HepG2 (cell line): ENCODE measurements at places on chromosomes 1 and 21.
A peak's percentile ranks its signal among the peaks of the same experiment; 100 is the strongest.

DNA sequence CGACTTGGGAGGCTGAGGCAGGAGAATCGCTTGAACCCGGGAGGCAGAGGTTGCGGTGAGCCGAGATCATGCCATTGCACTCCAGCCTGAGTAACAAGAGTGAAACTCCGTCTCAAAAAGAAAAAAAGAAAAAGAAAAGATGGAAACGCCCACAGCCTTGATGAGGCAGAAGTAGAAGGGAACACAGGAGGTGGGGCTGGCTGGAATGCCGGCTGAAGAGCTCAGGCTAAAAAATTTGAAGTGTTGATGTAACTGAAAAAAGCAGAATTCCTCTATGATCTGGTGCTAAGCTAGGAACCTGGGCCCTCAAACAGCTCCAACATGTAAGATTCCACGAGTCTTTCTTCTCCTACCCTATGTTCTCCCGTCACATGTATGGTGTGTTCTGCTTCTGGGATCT lies 53.6 kb downstream of the SLC66A1 start:
- DNase-seq: no peak

DNA sequence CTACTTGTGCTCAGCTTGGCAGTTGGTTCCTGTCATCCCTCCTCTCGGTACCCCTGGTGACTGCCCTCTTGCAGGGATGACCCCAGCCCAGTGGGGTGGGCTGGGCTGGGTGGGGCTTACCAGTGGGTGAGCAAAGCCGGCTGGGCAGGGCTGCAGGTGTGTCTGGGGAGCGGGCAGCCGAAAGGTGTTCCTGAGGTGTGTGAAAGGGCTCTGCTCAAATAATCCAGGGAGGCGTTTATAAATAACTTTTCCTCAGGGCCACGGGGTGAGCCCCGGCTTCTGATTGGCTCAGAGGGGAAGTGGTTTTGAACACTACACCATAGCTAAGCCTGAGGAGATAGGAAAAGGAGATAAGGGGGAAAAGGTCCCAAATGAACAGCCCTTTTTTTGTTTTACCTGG lies at the start of gene SLC26A9:
SLC26A9 (minus strand) TSS at position 212 of the 400 bp plus-strand sequence. CDS start 7,636 bp downstream, outside the sequence.
- DNase-seq: no peak

GRCh38 chr1:154851392-154852177 lies 18.5 kb downstream of the KCNN3 start:
- no peak for DNase-seq

GRCh38 chr1:14103878-14104430 lies 404.0 kb downstream of the PRDM2 start:
- no peak for DNase-seq

DNA sequence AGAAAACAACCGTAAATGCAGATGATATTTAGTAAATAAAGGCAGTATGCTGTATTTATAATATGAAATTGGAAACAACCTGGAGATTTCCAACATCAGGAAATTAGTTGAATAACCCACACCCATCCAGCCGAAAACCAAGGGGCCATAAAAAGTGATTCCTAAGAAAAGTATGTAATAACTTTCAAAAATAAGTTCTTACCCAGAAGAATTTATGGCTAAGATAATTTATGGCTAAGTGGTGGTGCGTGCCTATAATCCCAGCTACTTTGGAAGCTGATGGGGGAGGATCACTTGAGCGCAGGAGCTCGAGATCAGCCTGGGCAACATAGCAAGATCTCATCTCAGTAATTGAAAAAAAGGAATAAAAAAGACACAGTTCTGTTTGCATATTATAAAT lies 43.2 kb downstream of the TMCO4 start:
- DNase-seq: no peak

- no peak for DNase-seq
These were observed 67.7 kb downstream of the ALG6 start for GRCh38 chr1:63435161-63435560.

- DNase-seq: no peak
These were observed 70.8 kb downstream of the SCCPDH start for GRCh38 chr1:246794828-246795671.

- no peak for DNase-seq
These were observed 20.9 kb downstream of the ZBTB40 start for GRCh38 chr1:22472596-22472995.

- DNase-seq: no peak
These were observed 40.5 kb downstream of the SLC45A1 start for GRCh38 chr1:8358241-8358896.

GRCh38 chr1:47477595-47478080 lies 39.8 kb downstream of the FOXD2 start:
- DNase-seq: peak; percentile 67

DNA sequence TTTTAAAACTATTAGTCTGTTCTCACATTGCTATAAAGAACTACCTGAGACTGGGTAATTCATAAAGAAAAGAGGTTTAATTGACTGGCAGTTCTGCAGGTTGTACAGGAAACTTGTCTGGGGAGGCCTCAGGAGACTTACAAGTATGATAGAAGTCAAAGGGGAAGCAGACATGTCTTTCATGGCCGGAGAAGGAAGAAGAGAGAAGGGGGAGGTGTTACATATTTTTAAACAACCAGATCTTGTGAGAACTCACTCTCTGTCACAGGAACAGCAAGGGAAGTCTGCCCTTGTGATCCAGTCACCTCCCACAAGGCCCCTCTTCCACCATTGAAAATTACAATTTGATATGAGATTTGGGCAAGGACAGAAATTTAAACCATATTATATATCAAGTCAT lies 55.9 kb downstream of the CLIC4 start:
- no peak for DNase-seq

GRCh38 chr1:17539477-17540254 lies at the start of gene ARHGEF10L:
Gene ARHGEF10L, plus strand, starts transcription at chr1:17539698. Its CDS starts 40,898 bp downstream, at chr1:17580596.
- DNase-seq: no peak

DNA sequence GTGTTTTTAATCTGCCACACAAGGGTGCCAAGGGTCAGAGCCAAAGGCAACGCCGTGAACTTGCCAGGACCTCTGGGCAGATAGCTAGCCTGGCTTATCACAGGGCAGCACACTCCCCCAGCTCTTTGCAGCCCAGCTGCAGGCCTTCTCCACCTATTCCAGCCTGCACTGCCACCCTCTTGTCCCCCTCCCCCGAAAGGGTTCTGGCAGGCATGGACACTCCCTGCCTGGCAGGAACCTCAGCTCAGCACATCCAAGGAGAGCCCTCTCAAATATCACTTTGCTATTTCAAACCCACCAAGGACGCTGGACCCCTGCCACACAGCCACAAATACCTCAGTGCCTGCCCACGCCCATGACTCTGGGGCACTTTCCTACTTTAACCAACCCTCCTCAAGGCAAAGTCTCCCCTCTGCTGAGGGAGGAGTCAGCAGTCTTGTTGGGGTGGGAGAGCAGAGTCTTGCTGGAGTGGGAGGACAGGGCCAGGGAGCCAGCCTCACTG lies 9.1 kb downstream of the SSBP3 start:
- no peak for DNase-seq

DNA sequence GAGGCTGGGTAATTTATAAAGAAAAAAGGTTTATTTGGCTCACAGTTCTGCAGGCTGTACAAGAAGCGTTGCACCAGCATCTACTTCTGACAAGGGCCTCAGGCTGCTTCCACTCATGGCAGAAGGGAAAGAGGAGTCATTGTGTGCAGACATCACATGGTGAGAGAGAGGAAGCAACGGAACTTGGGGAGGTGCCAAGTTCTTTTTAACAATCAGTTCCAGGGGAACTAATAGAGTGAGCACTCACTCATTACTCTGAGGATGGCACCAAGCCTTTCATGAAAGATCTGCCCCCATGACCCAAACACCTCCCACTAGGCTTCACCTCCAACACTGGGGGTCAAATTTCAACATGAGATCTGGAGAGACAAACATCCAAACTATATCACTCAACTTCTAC lies 77.2 kb downstream of the DDAH1 start:
- DNase-seq: no peak

DNA sequence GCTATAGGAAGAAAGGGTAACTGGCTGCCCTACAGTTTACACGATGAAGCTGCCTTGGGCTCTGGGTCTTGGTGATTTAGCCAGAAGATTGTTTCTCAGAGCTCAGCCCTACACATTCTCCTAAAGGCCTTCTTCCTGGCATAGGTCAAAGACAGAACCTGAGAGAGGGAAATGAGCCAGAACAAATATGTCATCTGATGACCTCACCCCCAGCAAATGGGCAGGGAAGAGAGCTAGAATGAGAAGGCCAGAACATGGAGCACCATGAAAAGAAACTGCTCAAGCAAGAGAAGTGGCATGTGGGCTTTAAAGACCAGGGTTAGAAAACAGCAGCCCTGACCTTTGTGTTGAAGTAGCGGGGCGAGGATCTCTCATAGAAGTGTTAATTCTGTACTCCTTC lies 5.5 kb upstream of the ILDR2 start:
- DNase-seq: no peak

- no peak for DNase-seq
These were observed 82.2 kb upstream of the AK4 start for GRCh38 chr1:65065524-65066418.

GRCh38 chr1:115288591-115289198 lies 49.4 kb downstream of the NGF start:
- no peak for DNase-seq

DNA sequence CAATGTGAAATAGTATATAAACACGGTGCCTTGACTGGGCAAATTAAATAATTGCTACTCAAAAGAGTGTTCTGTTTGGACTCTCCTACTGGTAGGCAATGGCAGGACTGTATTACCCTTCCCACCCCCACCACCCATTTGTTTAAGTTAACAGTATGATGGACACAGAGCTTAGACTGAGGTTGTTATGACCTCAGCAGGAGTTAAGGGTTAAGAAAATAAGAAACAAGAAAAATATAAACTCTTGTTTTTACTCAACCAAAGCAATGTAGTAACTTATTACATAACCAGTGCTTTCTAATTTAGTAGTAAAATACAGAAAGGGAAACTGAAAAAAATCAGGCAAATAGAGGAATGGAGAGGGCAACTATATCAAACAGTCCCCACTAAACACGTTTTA lies 19.9 kb upstream of the SERPINC1 start:
- DNase-seq: no peak

GRCh38 chr1:44409757-44410156 lies 4.7 kb downstream of the RNF220 start:
- DNase-seq: no peak

DNA sequence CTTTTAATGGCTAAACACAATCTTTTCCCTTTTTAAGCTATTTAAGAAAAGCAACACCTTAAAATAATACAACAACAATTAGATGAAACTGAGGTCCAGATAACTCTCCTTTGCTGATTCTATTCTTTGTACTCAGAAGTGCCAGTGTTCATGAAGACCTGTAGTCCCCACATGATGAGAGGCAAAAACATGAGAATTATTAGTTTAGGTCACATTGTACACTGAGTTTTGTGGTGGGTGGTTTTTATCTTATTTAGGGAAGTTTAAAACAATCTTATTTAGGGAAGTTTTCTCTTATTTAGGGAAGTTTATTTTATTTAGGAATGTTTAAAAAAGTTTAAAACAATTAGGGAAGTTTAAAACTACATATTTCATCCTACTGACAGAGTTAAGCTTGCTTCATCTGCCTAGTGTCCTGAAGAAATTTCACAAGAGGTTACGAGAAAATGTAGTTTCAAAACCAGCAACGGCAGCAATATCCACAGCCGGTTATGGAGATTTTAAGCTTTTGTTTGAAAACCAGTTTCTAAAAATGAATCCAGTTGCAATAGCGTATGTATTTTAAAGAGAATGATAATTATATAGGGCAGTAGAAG lies 7.8 kb upstream of the OR14I1 start:
- DNase-seq: no peak

GRCh38 chr1:159205225-159205624 lies 550 bp downstream of the ACKR1 start:
- DNase-seq: no peak

GRCh38 chr21:45778686-45779085 lies 135.2 kb downstream of the PCBP3 start:
- no peak for DNase-seq

DNA sequence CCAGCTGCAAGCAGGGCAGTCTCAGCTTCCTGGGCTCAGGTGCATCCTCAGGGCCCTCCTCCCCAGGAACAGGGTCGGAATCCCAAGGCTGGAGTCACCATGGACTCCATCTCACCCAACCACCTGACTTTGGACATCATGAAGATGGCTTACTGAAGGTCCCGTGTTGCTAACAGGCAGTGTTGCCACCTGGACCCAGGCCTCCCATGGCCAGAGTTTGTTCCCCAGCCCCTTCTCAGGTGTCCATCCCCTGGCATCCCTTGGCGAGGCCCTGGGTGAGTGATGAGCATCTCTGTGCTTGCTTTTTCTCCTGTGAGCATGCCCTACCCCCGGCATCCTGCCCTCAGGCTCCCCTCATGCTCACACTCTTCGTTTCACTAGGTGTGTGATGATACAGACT lies 101.7 kb upstream of the EDN2 start:
- DNase-seq: no peak

DNA sequence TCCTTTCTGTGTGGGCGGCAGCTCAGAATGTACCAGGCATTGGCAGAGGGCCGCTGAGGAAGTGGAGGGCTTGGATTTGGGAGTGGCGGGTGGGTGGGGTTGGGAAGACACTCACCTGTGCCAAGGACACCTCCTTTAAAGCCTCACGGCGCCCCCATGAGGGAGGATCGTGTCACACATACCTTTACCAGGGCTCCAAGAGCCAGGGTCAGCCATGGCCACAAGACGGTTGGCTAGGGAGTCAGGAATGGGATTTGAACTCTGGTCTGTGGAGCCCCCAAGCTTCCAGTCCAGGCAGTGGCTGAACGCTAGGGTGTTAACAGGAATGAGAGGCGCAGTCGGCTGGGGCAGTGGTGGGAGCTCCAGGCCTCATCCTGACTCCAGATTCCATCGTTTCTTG lies 4.6 kb downstream of the NBL1 start:
- peak; percentile 53 for DNase-seq

- no peak for DNase-seq
These were observed 51.9 kb downstream of the AGPAT3 start for GRCh38 chr21:43916691-43917514.

GRCh38 chr1:99963041-99963795 lies 6.6 kb upstream of the SLC35A3 start:
- no peak for DNase-seq

- DNase-seq: no peak
These were observed 10.9 kb upstream of the DMRTB1 start for GRCh38 chr1:53448241-53448841.
